ENCODE measurements at places on chromosomes 12 and 14. TPM values are rescaled to one million over a fixed set of nuclear protein-coding genes. Genes with fewer than 3 reads are reported as not detected.

Gene PAX9
- total RNA-seq: not detected

Gene HAL
- total RNA-seq: 0.17 TPM

Gene TMEM117
- 6.2 TPM for total RNA-seq

Gene JAG2
- total RNA-seq: 1.8 TPM

Gene TGFB3
- total RNA-seq: 10.5 TPM

Gene RHOJ
- total RNA-seq: 4.1 TPM

Gene LMNTD1
- total RNA-seq: not detected

Gene PLEKHG7
- not detected for total RNA-seq

GRCh38 chr12:52244615-52244994 lies 11.6 kb downstream of the KRT7 start:
- DNase-seq: no peak

GRCh38 chr12:96155781-96156180 lies 38.4 kb upstream of the ELK3 start:
- DNase-seq: no peak

DNA sequence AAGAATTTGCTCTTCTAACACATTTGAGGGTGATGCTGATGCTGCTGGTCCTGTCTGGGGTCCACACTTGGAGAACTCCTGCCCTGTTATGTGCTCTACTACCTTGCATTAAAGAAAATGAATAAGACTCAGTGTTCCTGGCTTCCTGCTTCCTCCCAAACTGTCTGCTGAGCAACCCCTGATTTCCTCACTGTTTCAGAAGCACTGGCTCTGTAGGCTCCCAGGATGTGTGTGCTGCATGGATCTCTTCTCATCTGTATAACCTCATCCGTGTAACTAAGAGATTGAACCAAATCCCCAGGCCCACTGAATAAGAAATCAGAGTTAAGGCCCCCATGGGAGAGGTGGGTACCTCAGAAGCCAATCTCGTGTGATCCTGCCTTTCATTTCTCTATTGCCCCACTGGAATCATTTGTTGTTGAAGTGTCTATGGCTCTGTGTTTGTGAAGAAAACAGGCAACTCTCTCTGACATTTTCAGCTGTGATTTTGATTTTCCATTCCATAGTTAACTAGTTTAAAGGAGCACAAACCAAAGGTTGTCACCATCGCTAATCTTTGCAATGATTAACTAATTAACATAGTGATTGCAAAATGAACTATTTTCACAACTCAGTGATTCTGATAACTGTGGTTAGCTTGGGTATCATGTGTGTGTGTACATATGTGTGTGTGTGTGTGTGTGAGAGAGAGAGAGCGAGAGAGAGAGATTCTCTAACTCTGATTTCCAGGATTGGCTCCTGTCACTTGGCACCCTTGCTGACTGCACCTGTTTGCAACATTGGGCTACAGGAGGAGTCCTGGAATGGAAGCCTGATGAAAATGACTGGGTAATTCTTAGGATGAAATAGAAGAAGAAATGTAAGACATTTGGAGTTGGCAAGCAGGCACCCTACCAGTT lies 196.2 kb downstream of the SLC38A4 start:
- no peak for DNase-seq

All from fibroblast of lung (primary cell).